ENCODE measurements at places on chromosomes 5 and 9. TPM values are rescaled to one million over a fixed set of nuclear protein-coding genes. Genes with fewer than 3 reads are reported as not detected.

Gene MRPL22
- 87.4 TPM for polyA plus RNA-seq

Gene DMRTA1
- polyA plus RNA-seq = not detected

Gene ZNG1C
- polyA plus RNA-seq = 41.2 TPM

Gene TMEM171
- not detected for polyA plus RNA-seq

Gene CYLC2
- polyA plus RNA-seq = not detected

Gene CTSV
- polyA plus RNA-seq = not detected

Gene FAM151B
- polyA plus RNA-seq = not detected

Gene TMEM215
- not detected for polyA plus RNA-seq

Gene PCDHA1
- not detected for polyA plus RNA-seq

Gene ACER2
- polyA plus RNA-seq = 0.85 TPM

Gene FBXO10
- 15.1 TPM for polyA plus RNA-seq

Gene IER5L
- not detected for polyA plus RNA-seq

Gene SPINK6
- polyA plus RNA-seq = not detected

Gene TMEM252
- not detected for polyA plus RNA-seq

Gene LMBRD2
- polyA plus RNA-seq = 2.5 TPM

Gene CCNJL
- polyA plus RNA-seq = not detected

Gene CDHR2
- polyA plus RNA-seq = not detected

All from IgD-negative memory B cell (primary cell).